ENCODE measurements at places on chromosomes 12 and 14.

DNA sequence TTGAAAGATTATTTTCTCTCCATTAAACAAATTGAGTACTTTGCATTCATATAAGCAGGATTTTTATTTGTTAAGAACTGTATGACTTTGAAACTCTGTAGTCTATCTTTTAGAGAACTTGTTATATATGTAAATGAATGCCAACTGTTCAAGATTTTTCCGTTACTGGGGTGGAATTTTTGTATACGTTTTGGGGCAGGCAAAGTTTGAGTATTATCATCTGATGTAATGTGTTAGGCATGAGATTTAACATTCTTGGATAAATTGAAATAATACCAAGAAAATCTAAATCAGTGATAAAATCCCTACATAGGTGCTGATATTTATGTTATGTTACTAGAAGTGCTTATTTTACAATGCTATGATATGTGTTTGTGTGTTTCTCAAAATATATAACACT, 8.4 kb downstream of the CNOT2 start:
- DNase-seq = no peak

DNA sequence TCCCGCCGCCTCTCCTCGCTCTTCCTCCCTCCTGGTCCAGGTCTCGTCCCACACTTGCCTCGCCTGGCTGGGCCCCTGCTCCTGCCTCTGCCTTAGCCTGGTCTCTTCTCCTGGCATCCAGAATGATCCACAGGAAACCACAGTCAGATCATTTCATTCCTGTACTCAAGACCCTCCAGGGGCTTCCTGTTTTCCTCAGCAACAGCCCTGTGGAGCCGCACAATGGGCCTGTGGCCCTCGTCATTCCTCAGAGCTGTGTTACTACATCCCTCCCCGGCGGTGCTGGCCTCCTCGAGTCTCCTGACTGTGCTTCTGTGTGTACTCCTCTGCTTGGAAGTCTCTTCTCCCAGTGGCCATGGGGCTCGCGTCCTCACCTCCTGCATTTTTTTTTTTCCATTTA, 20.1 kb downstream of the ATP6V0A2 start:
- no peak for DNase-seq

- DNase-seq = peak; percentile 5
These were observed 111.5 kb downstream of the PAX9 start for GRCh38 chr14:36773136-36773540.

DNA sequence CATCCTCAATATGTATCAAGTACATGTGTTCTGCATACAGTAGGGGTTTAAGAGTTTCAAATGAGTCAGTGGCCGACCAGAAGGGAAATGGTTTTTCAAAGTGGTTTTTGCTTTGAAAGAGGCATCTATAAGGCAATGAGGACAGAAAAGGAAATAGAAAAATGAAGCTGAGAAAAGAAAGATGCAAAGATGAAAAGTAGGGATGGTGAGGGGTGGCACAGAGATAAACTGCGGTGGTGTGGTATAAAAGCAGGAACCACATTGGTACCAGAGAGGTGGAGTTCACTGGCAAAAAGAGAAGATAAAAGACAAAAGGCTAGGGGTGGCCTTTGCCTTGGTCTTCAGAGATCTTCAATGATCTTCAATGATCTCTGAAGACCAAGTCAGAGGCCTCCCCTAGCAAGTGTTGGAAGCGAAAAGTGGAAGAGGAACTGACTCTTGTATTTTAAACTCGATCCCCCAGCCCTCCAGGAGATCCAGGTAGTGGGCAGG, 144.0 kb upstream of the KRR1 start:
- no peak for DNase-seq

GRCh38 chr12:90899456-90900182, 55.4 kb downstream of the CCER1 start:
- peak; percentile 26 for DNase-seq

DNA sequence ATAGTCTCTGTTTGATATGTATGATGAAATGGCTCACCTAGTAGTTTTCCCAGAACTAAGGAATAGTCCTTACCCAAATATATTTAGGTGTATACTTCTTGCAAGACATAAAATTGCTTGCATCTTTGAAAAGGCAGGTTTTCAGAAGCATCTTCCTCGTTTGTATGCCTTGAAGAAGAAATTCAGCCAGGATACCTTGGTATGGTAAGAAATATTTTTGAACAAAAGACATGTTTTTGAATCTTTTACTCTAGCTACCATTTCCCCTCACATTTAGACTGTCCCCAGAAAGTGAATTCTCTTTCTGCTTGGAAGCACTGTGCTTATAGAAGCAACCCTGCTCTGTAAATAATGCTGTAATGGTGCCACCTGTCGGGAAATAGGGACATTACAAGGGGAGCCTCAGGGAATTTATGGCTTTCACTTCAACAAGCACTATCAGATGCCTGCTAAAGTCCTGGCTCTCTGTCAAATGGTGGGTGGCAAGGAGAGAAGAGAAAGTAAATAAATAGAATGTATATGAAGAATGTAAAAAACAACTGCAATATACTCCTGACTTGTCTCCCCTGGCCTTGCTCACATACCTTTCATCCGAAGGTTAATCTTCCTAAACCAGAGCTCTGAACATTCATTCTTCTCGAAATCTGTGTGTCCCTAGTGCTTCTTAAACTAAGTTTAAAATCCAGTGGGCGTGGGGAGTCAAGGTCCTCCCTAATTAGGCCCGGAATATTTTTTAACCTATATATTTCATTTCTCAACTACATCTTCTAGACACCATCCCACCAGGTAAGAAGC, 6.1 kb downstream of the CCDC184 start:
- DNase-seq = peak; percentile 74

DNA sequence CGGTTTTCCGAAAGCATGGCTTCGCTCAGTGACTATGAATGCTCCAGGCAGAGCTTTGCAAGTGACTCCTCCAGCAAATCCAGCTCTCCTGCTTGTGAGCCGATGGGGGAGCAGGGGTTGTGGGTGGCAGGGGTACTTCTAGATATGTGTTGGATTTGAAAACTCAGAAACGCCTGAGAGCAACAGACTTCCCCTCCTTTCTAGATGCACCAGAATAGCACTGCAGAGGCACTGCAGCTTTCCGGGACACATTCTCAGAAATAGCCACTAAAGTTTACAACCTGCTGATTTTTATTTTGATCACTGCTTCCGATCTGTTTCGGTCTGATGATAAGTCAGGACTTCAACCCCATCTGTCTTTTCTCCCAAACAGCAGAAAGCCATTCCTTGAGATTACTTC, 8.6 kb downstream of the TCP11L2 start:
- DNase-seq = no peak

GRCh38 chr14:73290279-73290678, 53.0 kb downstream of the PAPLN start:
- DNase-seq = no peak

DNA sequence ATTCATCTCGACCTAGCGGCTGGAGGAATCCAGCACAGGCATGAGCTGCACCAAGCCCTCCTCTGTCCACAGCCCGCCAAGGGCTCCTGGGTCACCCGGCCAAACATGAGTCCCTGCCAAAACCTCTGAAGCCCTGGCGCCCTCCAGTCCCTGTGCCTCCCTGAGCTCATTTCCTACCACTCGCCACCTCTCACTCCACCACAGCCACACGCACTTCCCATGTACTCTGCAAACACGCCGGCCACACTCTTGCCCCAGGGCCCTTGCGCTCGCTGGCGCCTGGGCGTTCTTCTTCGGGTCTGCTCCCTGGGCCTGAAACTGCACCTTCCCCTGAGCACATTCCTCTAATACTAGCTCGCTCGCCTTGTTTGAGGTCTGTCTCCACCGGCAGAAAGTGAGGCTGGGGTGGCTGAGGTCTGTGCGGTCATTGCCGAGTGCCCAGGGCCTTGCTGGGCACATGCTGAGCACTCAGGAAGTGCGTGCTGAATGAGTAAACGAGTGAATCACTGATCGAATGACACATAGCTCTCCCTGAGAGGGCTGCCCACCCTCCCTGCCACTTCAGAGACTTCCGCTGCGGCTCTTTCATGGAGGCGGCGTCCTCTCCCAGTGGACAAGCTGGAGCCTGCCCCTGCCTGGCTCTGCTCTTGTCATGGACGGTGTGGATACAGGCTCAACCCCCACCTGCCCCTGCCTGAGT, 33.7 kb upstream of the DLK1 start:
- peak; percentile 95 for DNase-seq

DNA sequence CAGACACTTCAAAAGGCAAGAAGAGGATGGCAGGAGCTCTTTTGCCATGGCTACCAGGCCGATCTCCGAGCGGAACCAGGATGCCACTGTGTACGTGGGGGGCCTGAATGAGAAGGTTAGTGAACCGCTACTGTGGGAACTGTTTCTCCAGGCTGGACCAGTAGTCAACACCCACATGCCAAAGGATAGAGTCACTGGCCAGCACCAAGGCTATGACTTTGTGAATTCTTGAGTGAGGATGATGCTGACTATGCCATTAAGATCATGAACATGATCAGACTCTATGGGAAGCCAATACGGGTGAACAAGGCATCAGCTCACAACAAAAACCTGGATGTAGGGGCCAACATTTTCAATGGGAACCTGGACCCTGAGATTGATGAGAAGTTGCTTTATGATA, 9.8 kb downstream of the GARIN2 start:
- DNase-seq = no peak

DNA sequence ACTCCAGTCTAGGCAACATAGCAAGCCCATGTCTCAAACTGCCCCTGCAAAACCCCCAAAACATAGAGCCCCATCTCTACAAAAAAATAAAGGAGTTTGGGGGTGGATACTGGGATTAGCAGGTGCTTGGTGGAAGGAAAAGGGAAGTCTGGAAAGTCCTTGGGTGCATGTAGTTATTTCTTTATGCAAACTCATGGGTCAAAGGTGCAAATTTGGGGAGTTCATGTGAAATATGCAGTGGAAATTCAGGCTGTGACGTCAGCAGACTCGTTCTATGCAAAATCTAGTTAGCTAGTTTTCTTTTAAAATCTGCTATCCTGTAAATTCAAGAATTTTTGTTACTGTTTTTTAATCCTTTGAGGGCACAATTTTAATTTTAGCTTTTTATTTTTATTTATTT, 51.3 kb downstream of the GNS start:
- DNase-seq = no peak

DNA sequence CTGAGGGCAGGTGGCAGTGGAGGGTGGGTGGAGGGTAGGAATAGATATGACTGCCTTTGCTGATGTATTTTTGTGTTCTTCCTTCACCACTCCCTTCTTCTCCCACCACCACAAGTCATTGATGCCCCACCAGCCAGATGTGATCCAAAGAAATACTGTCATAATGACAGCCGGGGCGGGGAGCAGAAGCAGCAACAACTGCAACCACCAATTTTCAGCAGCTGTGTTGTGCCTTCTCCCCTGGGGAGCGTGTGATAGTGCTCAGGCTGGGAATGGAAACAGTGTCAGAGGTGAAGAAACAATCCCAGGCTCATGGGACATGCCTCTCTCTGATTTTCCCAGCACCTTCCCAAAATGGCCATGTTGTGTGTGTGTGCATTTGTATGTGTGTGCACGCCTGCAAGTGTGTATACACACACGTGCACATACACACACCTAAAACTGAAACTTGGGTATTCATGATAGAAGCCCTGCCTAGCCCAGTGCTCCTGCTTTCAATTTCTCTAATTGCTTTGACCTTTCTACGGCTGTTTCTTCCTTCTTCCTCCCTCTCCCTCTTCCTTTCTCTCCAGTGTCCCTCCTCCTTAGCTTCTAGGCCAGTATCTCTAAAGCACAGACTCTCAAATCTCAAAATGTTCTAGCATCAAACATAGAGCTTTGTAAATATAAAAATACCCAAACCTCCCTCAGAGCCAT, 299.2 kb upstream of the FKBP4 start:
- DNase-seq = no peak

GRCh38 chr12:89882792-89883191, 174.2 kb upstream of the ATP2B1 start:
- no peak for DNase-seq
